ENCODE measurements at places on chromosomes 5 and 9.

- DNase-seq, result no peak
These were observed 44.8 kb downstream of the ABCA1 start for GRCh38 chr9:104883169-104883568.

- DNase-seq, result no peak
These were observed 146.4 kb upstream of the SHB start for GRCh38 chr9:38215465-38215864.

GRCh38 chr9:72826996-72827949 is 125.6 kb downstream of the ALDH1A1 start:
- no peak for DNase-seq

GRCh38 chr9:109574061-109574882 is 76.2 kb upstream of the PTPN3 start:
- peak; percentile 21 for DNase-seq

DNA sequence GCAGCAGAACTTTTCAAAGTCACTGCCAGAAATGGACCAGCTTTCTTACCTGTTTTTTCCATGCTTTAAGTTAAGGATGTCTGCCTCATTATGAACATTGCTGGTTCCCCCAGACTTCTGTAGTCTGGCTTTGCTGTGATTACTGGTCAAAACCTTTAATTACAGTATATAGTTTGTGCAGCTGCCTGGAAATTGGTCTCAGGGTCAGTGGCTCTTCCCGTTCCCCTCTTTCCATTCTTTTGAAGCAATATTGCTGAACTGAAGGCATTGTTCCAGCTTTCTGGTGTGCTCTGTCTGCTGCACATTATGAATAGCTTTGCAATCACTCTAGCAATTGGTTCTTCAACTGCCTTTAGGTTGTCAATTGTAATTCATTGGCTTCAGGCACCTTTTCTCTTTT is 206.5 kb downstream of the ARL15 start:
- DNase-seq, result no peak

- DNase-seq, result no peak
These were observed 312.3 kb downstream of the MED10 start for GRCh38 chr5:6066016-6066415.

GRCh38 chr5:179486596-179487051 is 63.7 kb upstream of the RUFY1 start:
- DNase-seq, result peak; percentile 17

- no peak for DNase-seq
These were observed 172.6 kb upstream of the PPP2R2B start for GRCh38 chr5:147051193-147051592.

GRCh38 chr5:113110117-113110516 is 133.5 kb downstream of the DCP2 start:
- DNase-seq, result no peak

DNA sequence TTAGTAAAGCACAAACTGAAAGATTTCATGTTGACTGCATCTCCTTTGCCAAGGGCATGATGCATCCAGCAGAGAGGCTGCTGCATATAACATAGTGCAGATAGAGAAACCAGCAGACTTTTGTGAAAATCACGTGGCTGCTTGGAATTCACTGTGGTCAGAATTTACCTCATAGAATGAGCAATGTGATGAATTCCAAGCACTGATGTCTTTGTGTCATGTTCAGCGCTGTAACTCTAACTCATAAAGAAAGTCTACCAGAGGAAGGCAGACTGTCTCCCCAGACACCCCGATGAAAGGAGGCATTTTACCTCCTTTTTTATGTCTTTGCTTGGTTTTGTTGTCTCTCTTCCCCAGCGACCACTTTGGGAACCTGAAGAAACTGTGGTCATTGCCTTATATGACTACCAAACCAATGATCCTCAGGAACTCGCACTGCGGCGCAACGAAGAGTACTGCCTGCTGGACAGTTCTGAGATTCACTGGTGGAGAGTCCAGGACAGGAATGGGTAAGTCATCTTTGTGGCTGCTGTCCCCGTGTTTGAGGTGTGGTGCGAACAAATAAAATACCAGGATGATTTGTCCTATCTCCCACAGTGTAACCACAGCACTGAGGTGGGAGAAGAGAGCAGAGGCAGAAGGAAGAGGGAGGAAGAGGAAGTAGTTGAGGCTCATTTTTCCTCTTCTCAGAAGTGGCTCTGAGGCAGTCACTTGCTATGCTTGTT is 42.0 kb downstream of the ITK start:
- DNase-seq, result peak; percentile 64

DNA sequence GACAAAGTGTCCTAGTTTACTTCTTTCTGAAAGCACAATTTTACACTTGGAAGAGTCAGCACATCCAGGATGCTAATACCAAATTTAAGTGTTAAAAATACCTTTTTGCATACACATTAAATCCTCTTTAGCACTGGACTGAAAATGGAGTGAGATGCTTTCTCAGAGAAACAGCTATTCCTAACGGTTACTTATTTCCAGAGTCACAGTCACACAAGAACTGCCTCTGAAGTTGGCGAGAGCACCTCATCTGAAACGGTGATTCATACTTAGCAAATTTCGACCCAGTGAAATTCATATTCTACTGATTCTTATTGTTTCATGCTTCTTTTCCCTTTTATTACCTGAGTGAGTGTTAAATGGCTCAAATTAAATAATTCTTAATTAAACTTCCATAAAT is 12.2 kb downstream of the CDH18 start:
- no peak for DNase-seq

DNA sequence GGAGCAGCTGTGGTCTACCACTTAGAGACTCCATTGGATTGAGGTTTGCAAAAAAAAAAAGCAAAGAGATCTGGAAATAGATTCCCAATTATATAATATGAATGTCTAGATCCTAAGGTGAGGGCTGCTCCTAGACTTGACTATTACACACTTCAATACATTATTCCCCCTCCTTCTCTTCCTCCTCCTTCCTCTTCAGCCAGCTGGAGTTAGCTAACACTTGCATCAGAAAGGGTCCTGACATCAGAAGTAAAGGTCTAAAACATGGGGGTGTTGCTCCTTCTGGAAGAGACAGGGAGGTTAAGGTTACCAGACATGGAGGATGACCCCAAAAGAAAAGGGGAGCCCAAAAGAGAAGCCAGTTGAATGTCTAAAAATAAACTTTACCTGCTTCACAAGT is 12.9 kb upstream of the NR3C1 start:
- DNase-seq, result no peak

DNA sequence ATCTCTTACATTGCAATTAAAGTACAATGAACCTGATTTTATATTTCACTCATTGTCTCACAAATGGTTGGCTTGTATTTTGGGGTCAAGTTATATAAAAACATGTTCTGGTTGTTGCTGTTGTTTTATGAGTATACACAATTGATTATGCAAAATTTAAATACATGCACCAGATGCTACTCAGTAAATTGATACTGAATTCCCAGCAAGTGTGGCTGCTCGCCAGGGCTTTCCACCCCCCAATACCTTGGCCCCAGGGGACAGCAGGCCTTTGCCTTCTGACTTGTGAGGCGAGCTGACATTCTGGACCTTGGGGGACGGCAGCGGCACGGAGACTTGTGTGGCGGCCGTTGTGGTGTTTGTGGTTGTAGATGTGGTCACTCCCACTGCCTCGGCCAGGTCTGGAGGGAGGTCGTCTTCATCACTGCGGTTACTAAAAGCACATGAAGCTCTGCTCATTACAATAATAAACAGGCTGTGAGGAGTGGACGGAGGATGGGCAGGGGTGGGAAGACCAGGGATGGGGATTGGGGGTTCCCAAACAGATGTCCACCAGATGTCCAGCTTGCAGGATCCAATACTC is 27.0 kb upstream of the FRRS1L start:
- no peak for DNase-seq

GRCh38 chr5:10921160-10921559 is 160.1 kb upstream of the DAP start:
- DNase-seq, result no peak

GRCh38 chr9:31519011-31519410 is 865.4 kb upstream of the ACO1 start:
- no peak for DNase-seq

- no peak for DNase-seq
These were observed 143.0 kb upstream of the TARS1 start for GRCh38 chr5:33297760-33298216.

GRCh38 chr9:94625835-94626234 is 13.5 kb downstream of the FBP1 start:
- no peak for DNase-seq

GRCh38 chr9:14179449-14179848 is 134.5 kb downstream of the NFIB start:
- DNase-seq, result no peak

DNA sequence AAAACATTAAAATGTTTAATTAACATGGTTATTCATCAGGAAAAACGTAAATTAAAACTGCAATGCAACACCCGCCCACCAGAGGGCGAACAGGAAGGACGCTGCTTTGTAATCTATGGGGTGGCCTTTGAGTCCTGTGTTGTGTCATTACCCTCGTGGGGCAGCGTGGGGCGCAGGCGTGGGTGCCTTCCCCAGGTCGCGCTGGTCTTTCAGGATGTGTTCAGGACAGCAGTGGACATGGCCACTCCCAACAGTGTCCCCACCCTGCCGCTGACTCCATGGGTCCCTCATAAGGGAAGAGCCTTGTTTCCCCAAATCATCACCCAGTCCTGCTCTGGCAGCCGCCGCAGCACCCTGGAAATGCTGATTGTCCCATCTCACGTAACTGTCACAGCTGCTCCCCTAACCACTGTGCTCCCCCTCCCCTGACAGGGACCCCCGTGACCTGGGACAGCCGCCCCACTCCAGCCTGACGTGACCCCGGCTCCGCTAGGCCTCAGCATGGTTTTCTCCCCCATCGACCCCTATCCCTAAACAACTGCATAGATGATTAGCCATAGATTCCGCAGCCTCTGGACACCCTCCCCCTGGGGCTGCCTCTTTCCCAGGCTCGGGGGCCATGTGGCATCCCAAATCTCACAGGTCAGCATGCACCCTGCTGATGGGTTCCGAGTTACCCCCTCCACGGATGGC is 36.4 kb downstream of the GLT6D1 start:
- DNase-seq, result no peak

DNA sequence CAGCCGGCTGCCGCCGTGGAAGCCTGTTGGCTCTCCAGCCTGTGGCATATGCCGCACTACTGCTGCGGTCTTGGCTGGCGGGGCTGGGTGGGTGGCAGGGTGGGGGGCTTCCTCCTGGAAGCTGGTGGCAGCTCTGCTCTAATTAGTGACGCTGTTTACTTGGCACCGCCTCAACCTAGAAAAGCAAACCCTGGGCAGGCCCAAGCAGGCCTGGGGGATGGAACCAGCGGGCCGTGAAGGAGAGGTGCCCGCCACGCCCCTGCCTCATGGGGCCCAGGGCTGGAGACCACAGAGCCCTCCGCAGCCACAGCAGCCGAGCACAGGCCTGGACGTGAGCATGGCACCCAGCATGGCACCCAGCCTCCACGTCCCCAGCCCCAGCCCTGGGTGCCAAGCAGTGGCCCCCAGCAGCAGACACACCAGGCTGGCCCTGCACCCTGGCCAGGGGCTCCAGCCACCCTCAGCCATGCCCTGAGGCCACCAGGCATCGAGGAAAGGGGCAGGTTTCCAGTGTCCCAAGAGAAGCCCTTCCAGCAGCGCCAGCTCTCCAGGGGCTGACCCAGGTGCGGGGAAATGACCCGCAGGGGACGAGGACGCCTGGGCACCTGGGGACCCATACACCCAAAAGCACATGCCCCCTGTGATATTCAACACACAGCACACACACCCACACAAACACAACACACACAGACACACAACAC is 5.4 kb upstream of the CCDC187 start:
- DNase-seq, result no peak

DNA sequence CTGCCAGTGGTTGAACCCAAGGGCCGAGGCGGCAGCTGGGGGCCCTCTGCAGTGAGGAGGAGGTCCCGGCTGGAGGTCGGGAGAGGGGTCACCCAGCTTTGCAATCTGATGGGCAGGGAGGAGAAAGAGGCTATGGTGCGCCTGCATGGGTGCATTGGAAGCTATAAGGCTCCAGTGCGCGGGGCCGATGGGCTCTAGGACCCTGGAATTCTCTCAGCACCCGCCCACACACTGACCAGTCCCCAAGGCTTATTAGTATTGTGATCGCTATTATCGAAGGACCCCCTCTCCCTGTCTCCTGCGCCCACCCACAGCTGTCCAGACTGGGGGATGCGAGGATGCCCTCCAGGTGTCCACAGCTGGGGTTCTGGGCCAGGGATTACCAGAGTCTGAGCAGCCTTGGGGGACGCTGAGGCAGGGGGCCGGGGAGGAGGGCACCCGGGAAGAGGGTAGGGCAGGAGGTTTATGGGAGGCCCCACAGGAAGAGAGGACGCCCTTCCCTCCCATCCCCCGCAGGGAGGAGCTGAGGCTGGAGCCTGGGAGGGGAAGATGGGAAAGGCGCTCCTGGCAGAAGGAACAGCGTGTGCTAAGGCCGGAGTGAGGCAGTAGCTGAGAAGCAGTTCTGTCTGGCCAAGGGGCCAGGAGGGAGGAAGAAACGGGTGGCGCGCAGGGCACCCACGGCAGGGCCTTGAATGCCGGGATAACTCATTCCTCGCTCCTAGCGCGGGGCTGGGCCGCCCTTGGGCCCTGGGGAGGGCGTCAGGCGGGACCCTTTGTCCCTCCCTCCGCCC is 24.2 kb downstream of the C9orf50 start:
- no peak for DNase-seq

DNA sequence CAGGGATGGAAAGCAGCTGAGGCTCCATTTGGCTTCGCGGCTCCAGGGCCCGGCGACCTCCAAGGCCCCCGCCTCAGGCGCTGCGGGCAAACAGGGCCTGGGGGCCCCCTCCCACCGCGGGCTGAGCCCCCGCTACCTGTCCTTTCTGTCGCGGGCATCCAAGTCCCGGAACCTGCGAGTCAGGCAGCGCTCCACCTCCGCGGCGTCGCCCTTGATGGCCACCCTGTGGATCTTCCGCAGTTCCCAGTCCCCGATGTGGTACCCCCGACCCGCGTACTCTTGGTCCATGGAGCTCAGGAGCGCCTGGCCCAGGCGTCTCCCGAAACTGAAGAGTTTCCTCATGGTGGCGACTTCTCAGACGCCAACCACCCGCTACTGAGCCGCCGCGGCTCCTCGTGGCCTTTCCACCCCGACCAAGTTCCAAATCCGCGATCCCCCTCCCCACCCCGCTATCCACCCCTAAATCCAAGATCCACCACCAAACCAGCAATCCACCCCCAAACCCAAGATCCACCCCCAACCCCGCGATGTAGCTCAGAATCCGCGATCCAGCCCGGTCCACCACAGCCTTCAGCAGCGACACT is 86.5 kb upstream of the CCDC180 start:
- DNase-seq, result no peak

DNA sequence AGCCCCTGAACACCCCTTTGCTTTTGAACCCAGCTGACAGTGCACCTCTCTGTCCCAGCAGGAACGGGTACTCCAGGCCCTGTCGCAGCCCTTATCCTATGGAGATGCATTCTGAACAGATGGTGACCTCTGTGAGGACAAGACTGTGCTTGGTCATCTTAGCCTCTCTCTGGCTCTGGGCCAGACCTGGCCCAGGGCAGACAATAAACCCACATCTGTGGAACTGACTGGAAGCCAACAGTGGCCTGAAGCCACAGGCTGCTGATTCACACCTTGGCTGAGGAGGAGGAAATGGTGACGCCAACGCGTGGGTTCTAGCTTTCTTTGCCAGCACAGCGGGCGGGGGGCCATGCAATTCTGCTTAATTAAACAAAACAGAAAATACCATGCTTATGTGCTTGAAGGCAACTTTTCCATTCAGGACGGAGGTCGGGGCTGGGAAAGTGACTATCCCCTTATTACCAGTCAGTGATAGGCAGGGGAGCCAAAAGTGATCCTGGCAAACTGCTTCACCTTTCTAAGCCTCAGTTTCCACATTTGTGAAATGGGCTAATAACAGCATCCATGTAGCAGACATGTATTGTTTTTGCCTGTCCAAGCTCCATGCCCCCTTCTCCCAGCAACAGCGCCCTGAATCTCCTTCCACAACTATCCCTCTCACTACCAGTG is 10.8 kb downstream of the SH3PXD2B start:
- DNase-seq, result peak; percentile 92
